Effector CD4-positive, alpha-beta T cell (primary cell): ENCODE measurements at places on chromosomes 5 and 9.

DNA sequence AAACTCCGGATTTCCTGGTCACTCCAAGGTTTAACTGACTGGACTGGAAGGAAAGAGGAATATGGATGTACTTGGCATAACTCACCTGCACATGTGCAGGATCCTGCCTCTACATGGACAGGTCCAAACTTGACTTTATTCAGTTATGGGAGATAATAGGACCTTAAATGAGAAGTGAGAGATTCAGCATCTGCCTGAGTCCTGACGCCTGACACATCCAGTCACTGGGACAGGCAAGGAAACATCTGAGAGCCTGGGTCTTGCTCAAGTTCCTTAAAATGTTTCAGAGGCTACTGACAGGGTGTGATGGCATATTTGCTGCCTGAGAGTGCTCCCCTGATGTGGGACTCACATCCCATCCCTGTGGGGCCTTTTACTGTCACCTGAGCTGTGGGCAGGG, 34.9 kb downstream of the ZNF354A start:
- no peak for DNase-seq

DNA sequence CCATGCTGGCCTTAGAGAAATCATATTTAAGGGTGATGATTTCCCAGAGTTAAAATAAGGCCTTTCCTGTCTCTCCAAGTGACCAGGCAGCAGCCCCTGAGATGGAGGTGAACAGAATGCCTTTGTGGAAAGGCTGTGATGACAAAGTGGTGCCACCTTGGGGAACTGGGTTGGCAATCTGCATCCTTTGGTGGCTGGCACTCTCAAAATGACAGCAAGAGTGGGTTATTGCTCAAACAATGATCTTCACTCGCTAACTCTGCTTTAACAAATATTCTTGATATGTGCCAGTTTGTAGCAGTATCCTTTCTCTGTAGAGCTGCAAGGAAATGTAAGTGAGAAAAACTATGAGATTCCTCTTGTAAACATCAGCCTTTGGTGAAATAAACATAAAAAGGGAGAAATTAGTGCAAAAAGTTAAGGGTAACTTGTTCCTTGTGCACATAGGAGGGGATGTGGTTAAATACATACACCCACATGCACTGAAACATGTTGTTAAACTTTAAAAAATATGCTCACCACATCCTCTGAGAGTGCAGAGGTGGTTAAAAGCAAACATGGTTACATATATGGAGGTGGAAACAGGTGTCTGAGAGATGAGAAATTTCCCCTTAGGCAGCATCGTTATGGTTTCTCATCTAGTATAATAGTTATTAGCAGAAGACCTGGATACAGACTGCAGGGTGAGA, 373.4 kb upstream of the CTNND2 start:
- no peak for DNase-seq

DNA sequence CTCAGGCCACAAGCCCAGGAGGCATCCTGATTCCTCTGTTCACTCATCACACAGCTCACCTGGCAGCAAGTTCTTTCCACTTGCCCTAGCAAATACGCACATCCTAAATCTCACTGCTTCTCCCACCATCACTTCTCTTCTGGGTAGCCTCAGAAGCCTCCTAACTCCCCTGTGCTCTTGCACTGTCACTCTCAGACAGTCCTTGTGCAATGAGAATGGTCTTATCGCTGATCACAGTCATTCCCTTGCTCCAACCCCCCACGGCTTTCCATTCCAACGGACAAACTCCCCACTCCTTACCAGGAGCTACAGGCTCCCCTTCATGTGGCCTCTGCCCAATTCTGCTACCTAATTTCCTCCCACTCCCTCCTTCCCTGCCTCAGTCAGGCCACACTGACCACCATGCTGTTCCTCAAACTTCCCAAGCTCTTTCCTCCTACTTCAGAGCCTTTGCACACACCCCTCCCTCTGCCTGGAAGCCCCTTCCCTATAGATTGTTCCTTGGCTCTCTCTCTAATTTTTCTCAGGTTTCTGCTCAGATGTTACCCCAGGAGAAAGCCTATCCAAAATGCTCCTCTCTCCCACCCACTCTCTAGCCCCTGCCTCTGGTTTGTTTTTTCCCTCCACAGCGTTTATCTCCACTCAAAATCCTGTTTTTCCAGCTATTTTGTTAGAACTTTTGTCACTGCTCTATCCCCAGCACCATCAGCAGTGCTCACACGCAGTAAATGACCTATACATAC, 34.1 kb upstream of the TNFAIP8 start:
- DNase-seq, result no peak

DNA sequence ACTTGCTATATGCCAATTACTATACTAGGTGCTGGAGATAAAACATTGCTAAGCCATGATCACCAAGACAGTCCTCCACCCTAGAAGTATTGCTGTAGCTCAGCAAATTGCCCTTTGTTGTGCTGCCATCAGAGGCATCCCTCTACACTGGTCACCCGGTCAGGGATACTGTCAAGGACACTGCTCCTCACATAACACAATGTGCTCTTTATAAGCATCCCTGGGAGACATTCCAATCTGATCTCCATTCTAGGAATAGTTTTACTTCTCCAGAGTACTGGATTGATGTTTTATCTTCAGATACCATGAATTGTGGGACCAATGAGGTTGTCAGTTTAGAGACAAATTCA, 10.4 kb upstream of the DNAJA1 start:
- no peak for DNase-seq

GRCh38 chr5:1489754-1490153, 34.0 kb downstream of the LPCAT1 start:
- no peak for DNase-seq
